ENCODE measurements at places on chromosomes 11 and 22.

GRCh38 chr11:77423624-77424023 lies 50.3 kb downstream of the PAK1 start:
- no peak for DNase-seq

- no peak for DNase-seq
Observed at GRCh38 chr11:57812634-57813033, 51.0 kb downstream of the CTNND1 start.

- no peak for DNase-seq
Observed at GRCh38 chr11:69460540-69461257, 20.8 kb upstream of the LINC01488 start.

GRCh38 chr11:48107188-48107704 lies 109.4 kb upstream of the OR4B1 start:
- DNase-seq = no peak

DNA sequence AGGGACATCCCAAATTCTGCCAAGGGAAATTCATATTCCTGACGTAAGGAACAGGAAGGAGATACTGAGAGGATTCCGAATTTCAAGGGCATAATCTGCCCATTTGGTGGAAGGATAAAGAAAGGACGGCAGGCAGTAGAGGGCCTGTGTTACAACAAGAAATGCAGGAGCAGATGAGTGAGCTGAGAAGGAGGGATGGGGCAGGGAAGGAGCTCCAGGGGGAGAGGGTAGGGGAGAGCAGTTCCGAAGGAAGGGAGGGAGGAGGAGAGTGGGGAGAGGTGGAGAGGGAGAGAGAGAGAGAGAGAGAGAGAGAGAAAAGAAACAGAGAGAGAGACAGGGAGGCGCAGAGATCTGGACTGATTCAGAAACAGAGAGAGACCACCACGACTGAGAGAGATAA lies 843 bp downstream of the OPCML start:
- no peak for DNase-seq

DNA sequence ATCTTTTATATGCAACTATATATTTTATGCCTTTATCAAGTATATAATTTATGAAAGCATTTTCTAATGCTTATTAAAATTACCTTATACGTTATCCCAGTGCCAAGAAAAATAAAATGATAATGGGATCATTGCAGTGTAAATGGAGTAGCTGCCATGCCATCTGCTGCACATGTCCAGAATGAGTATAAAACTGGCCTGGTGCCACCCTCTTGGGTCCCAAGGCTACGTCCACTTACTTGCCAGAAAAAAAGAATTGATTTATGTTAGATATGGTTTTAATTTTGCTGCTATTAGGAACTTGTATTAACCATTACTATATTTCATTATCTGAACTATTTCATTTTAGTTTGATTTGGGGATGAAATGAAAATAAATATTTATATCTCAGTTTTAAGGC lies 1127.1 kb upstream of the CNTN5 start:
- DNase-seq = no peak

DNA sequence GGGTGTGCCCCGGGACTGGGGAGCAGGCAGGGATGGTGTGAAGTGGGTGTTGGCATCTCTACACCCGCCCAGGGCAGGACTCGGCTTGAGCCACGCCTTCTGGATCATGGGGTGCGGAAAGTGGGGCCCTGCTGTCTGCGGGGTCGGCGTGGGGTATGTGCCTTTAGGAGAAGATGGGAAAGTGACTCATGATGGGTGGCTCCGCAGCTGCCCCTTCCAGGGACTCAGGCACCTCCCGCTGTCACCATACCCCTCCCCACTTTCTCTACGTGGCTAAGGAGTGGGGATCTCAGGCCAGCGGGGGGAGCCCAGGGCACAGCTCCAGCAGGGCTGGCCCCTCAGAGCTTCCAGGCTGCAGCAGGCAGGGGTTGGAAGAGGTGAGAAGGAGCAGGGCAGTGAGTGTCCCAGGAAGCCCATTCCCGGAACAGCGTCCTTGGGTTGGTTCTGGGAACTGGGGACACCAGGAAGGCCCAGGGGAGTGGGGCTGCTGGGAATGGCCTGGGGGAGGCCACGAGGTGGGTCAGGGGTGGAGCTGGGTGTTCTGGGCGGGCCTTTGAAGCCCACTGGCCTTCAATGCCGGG lies 102.9 kb upstream of the FGF3 start:
- DNase-seq = no peak

DNA sequence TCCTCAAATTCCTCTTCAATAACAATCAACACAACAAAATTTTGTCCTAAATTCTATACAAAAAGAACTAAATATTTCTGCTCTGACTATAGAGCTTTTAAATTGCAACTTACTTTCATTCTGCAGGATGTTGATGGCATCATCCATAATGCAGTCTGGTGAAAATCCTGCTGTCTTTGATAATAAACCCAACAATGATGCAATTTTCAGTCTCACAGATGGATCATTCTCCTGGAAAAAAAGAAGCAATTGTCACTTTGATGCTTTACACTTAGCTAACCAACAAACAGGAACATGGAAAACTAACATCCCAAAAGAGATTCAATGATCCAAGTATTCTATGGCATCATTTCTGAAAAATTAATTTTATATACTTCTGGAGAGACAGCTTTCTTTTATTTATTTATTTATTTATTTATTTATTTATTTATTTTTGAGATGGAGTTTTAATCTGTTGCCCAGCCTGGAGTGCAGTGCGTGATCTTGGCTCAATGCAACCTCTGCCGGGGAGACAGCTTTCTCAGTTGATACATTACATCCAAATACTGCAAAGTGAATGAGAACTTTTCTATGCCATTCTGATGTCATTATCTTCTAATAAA lies 13.0 kb downstream of the INTS4 start:
- DNase-seq = no peak

DNA sequence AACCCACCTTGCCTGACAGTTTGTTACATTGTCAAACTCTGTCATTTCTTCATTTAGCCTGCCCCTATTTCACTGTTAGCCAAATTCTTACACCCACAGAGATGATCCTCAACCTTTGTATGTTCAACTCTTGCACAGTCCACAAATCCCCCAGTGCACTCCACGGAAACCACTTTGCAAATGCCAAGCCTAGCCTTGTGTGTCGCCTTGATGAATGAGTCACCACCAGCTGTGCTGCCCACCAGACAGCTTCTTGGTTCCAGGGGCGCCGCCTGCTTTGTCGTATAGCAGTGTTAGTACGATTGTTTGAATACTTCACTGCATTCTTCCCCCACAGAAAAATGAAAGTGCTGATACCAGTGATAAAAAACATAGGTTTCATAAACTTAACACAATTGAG lies 686.3 kb downstream of the NTM start:
- DNase-seq = no peak

DNA sequence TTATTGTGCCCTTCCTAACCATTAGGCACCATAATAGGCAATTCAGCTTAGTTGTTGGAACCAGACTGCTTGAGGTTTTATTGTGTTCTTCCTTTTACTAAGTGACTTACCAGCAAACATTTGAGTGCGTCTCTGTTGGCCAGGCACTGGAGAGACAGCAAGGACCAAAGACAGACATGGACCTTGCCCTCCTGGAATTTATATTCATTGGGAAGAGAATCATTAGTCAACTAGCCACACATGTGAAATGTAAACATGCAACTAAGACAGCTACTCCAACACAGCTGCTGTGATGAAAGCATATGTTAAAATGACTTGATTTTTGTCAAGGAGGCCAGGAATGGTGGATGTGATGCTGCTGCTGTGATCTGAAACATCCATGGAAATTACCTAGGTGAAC lies 106.4 kb downstream of the TRAF6 start:
- DNase-seq = no peak

- DNase-seq = no peak
Observed at GRCh38 chr22:19903031-19903430, 38.5 kb upstream of the COMT start.

DNA sequence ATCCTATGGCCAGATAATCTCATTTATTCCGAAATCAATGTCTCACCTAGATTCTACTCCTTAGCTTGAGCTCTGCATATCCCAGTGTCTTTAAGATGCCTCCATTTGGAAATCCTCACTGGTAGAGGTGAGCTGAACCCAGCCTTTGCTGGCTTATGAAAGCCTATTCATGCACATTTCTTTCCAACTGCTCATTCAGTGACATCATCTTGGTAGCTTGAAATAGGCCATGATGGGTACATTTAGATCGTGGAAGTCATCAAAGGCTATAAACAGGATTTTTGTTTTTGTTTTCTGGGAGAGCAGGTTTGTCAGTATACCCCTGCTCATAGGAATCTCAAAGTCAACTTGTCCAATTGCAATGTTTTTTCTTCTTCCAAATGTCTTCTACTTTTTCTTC lies 6.0 kb downstream of the NXPE1 start:
- DNase-seq = no peak

All from activated CD8-positive, alpha-beta memory T cell treated with anti-CD3 and anti-CD28 coated beads, Interleukin-2, amount 50 U/mL, for 4 hours (primary cell).